ENCODE measurements at places on chromosomes 5 and 9.

DNA sequence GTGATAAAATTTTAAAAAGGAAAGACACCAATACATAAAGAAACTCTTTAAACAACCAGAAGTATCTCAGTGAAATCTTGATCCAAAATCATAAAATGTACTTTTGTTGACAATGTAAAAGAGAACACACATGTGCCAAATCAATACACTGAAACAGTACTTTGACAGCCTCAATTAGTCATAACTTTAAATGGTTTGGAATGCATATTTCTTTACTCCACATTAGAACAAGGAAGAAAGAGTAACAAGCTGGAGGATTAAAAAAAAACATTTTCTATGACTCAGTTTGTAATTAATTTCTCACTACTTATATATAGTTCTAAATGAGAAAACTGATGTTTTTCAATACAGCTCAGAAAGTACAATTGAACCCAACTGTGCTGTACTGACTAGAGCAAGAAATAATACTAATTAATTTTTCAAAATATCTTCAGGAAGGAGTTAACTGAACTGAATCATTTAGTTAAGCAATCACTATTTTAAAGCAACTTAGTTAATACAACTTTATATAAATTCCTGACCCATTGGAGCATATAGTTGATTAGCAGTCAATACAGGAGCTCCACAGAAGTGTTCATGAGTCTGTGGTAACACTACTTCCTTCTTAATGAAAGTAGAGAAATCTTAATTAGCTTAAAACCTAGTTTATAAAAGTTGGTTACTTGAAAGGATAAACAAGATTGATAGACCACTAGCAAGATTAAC lies 101.0 kb downstream of the NR3C1 start:
- no peak for DNase-seq

- DNase-seq = peak; percentile 33
Observed at GRCh38 chr9:100426530-100427365, at the start of gene MSANTD3. Gene MSANTD3, plus strand, starts transcription at chr9:100427143. Its CDS starts 14,796 bp downstream, at chr9:100441939.

DNA sequence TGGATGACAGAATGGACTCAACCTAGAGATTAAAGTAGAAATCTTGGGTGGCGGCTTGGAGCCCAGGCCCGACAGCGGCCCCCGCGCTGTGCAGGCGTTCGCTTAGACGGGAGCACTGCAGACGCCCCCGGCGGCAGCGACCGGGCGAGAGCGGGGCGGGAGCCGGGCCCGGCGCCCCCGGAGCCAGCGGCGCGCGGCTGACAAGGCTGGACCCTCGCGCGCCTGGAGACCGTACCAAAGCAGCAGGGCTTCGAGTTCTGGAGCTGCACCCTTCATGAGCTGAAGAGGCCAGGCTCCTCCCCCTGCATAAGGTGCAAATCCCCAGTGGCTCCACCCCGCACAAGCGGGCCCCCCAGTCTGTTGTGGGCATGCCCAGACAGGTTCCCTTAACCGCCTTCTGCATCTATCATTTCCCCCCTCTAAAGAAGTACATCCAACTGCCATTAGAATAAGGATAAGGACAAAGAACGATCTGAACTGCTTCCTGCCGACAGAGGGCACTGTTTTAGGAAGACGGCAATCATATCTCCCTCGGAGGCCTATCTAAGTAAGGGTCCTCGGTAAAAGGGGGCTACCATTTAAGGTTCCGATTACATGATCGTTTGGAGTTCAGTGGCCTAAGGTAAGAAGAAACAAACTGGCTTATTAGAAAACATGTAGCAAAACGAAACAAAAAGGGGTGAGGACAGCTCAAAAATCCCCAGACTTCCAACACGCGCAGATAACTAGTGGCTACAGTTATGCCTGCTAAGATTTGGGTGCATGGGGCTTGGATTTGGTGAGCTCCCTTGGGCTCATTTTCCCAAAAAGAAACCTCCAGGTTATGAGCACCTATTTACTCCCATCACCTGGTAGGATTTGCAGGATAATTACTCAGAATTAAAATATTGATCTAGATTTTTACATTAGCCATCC lies 66.3 kb downstream of the RGMB start:
- DNase-seq = no peak

GRCh38 chr5:176941951-176942350 lies 42.8 kb upstream of the HK3 start:
- no peak for DNase-seq

GRCh38 chr9:15299374-15299939 lies 7.6 kb downstream of the TTC39B start:
- DNase-seq = peak; percentile 43

DNA sequence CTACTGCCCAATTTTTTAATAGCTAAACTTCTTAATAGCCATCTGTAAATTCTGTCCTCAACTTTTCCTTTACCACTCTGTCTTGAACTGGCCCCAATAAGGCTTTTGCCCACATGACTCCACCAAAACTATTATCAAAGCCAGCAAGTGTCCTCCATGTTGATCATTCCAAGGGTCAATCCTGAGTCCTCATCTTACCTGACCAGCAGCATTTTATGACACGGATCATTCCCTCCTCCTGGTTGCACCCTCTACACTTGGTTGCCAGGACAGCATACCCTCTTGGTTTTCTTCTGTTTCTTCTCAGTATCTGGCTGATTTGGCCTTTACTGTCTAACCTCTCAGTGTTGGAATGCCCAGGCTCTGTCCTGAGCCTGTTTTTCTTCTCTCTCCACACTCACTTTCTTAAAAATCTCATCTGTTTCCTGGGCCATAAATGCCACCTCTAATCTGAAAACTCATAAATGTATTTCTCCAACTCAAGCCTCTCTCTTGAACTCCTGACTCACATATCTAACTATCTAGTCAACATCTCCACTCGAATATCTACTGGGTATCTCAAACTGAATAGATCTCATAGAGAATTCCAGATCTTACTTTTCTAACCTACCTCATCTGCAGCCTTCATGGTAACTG lies 40.0 kb upstream of the CDC42SE2 start:
- DNase-seq = no peak

DNA sequence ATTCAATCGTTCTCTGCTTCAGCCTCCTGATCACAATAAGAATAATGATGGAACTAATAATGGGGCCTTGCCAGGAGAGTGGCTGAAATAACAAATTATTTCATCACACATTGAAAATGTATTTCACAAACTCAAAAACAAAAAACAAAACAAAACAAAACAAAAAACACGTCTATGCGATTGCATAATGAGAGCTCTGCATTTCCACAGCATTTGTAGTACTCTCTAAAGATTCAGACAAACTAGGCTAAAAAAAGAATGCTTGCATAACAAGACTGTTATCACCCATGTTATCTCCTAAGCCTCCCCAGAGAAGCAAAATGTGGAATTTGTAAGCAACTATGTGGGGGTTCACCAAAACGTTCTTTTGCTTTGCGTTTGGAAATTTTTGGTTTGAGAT lies 48.1 kb downstream of the PRELID2 start:
- DNase-seq = no peak

- DNase-seq = no peak
Observed at GRCh38 chr9:108844856-108845255, 10.9 kb downstream of the ACTL7B start.

GRCh38 chr5:131104169-131104808 lies 60.8 kb downstream of the HINT1 start:
- DNase-seq = no peak

- no peak for DNase-seq
Observed at GRCh38 chr9:128162215-128163026, 2.4 kb downstream of the BBLN start.

DNA sequence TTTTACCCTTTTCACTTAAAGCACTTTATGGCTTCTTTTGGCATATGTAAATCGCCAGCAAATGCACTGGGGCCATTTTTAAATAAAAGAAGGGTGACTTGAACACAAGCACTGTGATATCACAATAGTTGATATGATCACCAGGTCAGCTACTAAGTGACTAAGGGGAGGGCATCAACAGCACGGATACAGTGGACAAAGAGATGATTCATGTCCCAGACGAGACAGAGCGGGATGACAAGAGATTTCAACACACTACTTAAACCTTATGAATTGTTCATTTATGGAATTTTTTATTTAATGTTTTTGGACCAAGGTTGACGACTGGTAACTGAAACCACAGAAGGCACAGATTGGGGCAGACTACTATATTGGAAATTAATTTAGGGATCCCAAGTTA lies 54.1 kb downstream of the RORB start:
- DNase-seq = no peak

GRCh38 chr9:105662184-105663104 lies at the start of gene TAL2:
Gene TAL2, plus strand, starts transcription at chr9:105662457. Its CDS starts 40 bp downstream, at chr9:105662497.
- no peak for DNase-seq

Measured in activated CD4-positive, alpha-beta T cell treated with anti-CD3 and anti-CD28 coated beads for 1 hour (primary cell).